ENCODE measurements at places on chromosomes 11 and 22.

DNA sequence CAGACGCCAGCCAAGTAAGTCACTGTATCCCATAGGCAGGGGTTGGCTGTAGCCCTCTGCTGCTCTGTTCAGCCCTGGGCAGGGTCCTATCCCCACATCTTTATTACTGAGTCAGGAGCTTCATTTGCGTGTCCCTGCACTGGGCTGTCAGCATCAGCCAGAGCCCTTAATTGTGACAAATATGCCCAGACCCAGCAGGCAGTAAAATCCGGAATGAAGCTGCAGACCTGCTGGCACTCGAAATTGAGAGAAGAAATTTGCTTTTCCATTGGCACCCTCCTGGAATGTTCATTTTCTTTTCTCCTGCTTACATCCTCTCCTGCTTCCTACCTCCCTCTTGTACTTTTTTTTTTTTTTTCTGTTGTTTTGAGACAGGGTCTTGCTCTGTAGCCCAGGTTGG lies 43.8 kb downstream of the CEP164 start:
- no peak for DNase-seq

GRCh38 chr11:104051778-104052177 lies 15.3 kb downstream of the DDI1 start:
- no peak for DNase-seq

- peak; percentile 90 for DNase-seq
Measured at GRCh38 chr22:35582861-35583670, 34.1 kb downstream of the MB start.

DNA sequence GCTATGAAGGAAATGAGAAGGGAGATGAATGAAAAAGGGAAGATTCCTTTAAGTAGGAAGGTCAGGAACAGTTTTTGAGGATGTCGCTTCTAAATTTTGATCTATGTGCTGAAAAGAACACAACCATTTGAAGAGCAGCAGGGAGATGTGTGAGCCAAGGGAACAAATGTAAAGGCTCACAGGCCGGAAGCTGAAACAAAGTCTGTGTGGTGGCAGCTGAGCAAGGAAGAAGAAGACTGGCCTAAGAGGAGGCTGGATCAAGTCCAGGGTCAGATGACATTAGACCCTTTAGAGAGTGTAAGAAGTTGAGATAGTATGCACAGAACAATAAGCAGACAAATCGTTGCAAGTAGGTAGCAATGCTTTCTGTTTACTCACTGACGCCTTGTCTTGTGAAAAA lies 1631.4 kb upstream of the TENM4 start:
- no peak for DNase-seq

DNA sequence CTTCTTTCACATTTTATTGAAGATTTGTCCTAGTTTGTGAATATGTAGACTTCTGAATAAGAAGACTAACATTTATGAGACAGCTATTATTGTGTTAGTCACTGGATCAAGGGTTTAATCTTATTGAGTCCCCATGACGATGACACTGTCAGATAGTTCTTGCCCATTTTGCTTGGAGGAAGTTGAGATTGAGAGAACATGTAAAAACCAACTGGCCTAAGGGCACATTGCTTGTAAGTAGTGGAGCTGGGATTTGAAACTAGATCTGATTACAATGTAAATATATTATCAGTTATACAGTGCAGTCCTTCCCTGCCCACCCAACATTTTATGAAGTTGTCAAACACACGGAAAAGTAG lies 134.7 kb downstream of the HIPK3 start:
- DNase-seq = no peak

DNA sequence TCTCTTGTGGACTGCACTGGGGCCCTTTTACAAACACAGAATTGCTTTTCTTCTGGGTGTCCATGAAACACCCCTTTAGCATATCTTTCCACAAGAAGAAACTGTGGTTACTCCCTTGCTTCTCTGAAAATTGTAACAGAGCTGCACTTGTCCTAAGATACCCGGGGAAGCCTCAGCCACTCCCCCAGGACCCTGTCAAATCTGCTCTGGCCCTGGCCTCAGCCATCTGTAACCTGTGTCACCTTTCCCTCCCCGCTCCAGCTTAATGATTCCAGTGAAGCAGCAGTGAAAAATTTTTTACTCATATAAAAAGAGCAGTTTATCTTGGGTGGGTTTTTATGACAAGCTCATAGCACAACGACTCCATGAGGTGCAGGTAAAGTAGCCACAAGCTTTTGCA lies 3.4 kb upstream of the DUSP18 start:
- DNase-seq = no peak

DNA sequence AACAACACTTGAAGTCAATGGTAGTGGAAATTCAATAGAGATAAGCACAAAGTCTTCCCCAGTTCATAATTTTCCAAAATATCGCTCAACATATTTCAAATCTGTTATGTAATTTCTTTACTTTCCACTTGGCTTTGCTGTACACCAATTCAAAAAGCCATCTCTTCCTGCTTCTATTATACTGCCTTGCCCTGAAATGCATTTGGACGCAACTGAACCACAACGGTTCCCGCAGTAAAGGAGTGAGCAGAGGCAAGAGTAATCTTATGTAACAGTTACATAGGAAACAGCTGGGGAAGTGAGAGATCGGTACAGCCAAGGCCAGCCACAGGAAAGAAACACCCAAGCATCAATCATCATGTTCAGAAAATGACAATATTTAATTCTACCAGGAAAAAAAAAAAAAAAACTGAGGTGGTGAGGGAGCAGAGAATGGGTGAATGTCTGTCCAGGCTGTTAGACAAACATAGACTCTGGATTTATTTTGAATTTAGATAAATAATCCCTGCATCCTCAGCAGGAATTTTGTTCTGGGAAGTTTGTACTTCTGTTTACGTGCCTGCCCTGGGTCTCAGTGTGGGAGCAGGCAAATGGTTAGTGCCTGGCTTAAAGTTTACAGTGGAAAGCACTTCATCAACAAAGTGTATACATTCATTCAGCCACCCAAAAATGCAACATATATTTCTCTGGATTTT lies 392.2 kb downstream of the ETS1 start:
- DNase-seq = no peak

GRCh38 chr11:115255006-115255762 lies 249.0 kb downstream of the CADM1 start:
- DNase-seq = no peak

GRCh38 chr22:27466778-27467438 lies 334.6 kb downstream of the MN1 start:
- no peak for DNase-seq

- DNase-seq = no peak
Measured at GRCh38 chr11:40203606-40204005, 1255.8 kb downstream of the LRRC4C start.

- no peak for DNase-seq
Measured at GRCh38 chr11:105000167-105000566, 22.8 kb downstream of the CASP5 start.

DNA sequence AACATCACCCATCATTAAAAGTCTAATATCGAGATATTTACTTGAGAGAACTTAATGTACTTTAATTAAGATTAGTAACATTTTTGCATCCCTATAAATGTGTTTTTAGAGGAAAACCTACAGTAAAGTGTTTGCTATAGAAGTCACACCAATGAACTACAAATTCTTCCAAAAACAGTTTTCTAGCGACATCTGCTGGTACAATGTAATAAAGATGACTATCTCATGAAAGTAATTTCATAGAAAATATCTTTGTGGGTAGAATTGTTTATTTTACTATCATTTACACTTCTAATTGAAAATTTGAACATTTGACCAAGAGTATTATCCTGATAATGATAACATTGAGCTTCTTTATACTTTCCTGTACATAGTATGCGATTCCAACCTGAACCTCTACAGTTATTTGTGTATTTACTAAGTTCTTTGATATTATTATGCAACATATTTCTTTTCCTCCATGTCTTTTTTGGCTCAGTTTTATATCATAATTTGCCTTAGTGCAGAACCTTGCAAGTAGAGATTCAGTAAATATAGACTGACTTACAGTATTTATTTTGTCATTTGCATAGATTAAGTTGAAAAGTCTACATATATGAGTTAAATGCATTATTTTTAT lies 252.7 kb downstream of the TMEM135 start:
- peak; percentile 22 for DNase-seq

- no peak for DNase-seq
Measured at GRCh38 chr11:12734625-12735024, 60.4 kb downstream of the TEAD1 start.

GRCh38 chr11:75431533-75432525 lies 1.2 kb downstream of the KLHL35 start:
- DNase-seq = peak; percentile 58

DNA sequence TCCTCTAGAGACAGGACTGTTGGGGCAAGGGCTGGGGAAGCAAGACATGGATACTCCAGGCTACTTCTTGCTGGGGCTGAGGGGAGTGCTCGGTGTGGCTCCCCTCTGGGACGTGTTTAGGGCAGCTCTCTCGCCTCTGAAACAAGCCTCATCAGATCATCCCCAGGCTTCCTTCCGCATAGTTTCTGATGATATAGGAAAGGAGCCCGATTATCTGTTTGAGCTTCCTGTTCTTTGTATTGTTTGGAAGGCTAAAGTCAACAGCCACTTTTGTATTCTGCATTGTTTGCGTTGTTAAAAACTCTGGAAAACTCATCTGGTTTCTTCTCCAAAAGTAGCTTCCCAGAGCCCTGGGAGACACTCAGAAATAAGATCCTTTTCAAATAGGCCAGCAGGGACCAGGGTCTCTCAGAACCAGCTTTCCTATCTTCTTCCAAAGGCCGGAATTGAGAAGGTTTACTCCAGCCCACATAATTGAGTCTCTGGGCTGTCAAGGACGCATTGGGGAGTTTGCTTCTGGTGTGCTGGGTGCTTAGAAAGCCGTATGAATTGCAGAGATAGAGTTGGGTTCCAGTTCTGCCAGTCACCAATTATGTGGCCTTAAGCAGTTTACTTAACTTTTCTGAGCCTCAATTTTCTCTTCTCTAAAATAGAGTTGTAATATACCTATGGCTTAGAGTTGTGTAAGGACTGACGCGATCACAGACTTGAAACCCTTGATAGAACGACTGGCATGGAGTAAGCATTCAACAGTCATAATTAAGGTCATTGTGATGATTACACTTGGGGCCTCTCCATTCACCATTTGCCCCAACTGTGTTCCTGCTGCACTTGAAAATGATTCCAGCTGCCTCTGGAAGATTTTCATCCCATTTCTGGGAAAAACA lies 19.1 kb downstream of the CD44 start:
- no peak for DNase-seq

DNA sequence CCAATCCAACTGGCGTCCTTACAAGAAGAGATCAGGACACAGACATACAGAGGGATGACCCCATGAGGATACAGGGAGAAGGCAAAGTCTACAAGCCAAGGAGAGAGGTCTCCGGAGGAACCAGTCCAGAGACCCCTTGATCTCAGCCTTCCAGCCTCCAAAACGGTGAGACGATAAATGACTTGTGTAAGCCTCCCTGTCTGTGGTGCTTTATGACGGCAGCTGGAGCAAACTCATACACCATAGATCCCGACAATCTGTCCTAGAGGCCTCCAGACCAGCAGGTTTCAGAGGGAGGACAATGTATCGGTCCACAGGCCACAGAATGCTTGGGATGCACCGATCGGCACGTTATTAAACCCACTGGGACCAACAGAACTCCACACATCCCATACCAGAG lies 383.3 kb downstream of the SHANK2 start:
- DNase-seq = no peak

Data from HuH-7.5 (cell line).